ENCODE measurements at places on chromosomes 7 and 10.
A peak's percentile ranks its signal among the peaks of the same experiment; 100 is the strongest.

GRCh38 chr10:86646933-86647332 is 7.4 kb upstream of the OPN4 start:
- no peak for DNase-seq

- no peak for DNase-seq
Measured at GRCh38 chr10:18362892-18363291, 222.7 kb downstream of the CACNB2 start.

DNA sequence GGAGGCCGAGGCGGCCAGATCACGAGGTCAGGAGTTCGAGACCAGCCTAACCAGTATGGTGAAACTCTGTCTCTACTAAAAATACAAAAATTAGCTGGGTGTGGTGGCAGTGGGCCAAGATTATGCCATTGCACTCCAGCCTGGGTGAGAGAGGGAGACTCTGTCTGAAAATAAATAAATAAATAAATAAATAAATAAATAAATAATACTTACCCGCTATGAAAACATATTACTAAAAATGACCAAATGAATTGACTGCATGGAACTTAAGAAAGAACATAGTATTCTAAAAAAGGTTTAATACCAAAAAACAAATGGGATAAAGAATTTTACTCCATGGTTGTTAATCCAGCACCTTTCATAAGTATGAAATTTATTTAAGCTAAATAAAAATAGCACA is 305.0 kb downstream of the GATA3 start:
- no peak for DNase-seq

DNA sequence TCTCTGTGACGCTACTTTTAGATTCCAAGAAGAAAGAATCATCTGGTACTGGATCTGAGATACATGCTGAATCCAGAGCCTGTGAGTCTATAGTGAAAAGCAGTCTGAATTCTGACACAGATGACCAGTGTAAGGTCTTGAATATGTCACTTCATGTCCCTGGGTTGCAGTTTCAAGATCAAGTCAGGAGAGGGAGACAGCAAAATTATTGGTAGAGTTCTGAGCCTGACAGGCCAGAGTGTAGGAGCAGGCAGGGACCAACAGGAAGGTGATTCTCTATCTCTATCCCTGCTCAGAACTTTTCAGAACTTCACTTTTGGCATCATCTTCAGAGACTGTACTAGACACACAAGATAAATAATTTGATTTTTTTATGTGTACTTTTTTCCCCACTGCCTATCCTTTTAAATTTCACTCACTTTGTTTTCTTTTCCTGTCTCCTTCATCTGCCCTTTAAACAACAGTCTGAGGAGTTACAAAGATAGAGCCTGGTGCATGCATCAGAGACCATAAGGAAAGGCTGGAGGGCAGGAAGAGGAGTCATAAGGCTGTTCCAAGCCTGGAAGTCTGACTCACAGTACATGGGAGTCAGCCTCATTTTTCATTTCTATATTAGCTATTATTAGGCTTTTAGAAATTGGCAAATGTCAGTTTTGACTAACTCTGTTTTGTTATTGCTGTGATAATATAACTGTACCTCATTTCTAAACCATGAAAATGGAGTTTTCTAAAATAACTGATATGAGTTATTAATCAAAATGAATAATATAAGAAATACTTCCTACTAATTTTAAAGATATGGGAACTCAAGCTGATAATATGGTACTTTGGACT is 120.2 kb upstream of the TMEM229A start:
- no peak for DNase-seq

- DNase-seq, result no peak
Measured at GRCh38 chr10:33071857-33072256, 113.8 kb upstream of the ITGB1 start.

GRCh38 chr10:30813872-30814481 is 184.4 kb upstream of the LYZL2 start:
- DNase-seq, result no peak

DNA sequence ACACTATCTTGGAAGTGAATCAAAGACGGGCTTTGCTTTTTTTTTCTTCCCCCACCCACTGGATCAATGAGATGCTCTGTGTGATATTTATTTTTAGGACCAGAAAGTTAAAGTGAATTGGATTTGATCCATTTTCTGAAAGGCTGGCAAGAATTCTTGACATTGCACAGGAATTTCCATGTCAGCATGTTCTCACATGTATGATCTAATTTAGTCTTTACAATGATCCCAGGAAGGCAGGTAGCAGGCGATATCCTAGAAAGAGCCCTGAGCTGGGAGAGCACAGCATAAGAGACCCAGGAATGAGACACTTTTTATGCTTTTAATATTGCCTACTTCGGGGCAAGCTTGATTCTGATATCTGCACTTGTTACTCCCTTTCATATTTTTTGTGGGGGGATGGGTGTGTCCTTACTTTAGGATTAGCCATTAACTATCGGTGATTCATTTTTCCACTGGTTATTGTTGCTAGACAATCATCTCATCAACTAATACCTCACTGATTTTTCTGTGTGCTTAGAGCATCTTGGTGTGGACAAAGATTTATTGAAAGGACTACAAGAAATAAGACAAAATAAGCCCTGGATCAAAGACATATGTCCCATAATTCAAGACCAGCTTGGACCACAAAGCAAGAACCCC is 58.1 kb downstream of the NRP1 start:
- no peak for DNase-seq

GRCh38 chr7:618539-619367 is 99.1 kb upstream of the PDGFA start:
- DNase-seq, result no peak

GRCh38 chr7:107644309-107644974 is 16.2 kb upstream of the SLC26A4 start:
- no peak for DNase-seq

DNA sequence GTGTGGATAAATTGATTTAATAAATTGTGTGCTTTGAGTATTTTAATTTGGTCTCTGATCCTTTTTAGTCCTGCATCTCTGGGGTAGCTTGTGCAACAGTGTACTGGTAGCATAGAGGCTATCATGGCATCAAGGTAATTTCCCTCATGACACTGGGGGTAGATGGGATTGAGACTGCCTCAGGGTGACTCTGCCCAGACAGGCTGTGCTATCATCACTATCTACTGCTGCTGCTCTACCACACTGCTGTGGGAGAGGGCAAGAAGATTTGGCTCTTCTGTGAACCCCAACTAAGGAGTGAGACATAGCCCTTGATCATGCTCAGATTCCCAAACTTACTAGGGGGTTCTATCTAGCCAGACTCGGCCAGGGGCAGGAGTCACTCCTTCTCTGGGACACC is 43.6 kb upstream of the JAZF1 start:
- no peak for DNase-seq

- no peak for DNase-seq
Measured at GRCh38 chr10:53127686-53128085, 355.1 kb upstream of the MBL2 start.

- DNase-seq, result no peak
Measured at GRCh38 chr10:91944880-91945630, 21.5 kb downstream of the BTAF1 start.

DNA sequence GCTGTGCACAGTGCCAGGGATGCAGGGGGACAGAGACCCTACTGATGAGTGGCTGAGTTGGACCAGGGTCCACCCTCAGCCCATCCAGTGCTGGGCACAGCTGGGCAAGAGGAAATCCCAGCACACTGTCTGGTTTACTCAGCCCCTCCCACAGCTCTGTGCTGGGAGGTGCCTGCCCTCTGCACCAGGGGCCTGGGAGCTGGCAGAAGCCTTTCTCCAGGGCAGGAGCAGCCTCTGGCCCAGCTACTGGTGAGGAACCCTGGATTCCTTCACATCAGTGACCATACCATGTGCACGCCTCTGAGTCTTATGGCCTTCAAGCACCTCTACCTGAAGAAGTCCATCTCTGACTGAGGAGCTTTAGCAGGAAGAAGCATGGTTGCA is 25.9 kb upstream of the C10orf71 start:
- no peak for DNase-seq

DNA sequence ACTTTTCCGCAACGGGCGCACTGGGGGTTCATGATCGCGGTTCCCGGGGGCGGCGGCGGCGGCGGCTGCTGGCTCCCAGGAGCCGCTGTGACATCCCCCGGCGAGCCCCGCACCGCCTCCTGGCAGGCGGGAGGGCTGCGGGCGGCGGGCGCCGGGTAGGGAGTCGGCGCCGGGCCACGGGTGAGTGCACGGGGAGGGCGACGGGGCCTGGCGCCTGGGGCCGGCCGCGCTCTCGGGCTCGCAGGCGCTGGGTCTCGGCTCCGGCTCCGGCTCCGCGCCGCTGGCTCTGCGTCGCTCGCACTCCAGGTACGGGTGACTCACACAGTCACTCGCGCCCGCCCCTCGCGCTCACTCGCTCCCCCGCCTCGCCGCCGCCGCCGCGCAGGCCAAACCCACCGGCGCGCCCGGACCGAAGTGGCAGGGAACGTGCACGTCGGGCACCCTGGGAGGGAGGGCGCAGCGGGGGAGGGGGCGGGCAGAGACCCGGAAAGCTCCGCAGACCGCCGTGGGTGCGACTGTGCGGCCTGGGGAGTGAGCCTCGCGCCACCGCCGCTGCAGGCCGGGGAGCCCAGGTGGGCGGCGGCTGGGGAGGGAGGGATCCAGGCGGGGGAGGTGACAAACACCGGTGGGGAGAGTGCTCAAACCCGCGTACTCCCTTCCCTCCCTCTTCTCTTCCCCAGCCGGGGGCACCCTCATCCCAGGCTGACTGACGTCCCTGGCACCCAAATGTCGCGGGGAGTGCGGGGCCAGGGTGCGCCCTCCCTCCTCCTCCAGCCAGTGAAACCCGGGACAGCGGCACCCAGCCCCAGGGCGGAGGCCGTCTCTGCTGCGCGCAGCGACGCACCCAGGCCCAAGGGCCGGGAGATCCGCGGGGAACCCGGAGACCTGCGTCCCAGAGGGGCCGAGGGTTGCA is 276.9 kb upstream of the NEBL start:
- DNase-seq, result no peak

DNA sequence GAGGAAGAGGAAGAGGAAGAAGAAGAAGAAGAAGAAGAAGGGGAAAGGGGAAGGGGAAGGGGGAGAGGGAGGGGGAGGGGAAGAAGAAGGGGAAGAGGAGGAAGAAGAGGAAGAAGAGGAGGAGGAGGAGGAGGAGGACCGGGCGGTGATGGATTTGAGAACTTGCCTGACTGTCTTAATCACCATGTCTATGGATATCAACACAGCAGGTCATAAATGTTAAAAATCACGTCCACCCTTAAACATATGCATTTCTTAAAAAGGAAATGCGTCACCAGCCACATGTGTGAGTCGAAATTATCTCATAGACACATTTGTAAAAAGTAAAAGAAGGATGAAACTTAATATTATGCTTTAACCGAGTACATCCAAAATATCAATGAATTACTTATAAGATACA is 42.1 kb upstream of the INSIG1 start:
- DNase-seq, result no peak

DNA sequence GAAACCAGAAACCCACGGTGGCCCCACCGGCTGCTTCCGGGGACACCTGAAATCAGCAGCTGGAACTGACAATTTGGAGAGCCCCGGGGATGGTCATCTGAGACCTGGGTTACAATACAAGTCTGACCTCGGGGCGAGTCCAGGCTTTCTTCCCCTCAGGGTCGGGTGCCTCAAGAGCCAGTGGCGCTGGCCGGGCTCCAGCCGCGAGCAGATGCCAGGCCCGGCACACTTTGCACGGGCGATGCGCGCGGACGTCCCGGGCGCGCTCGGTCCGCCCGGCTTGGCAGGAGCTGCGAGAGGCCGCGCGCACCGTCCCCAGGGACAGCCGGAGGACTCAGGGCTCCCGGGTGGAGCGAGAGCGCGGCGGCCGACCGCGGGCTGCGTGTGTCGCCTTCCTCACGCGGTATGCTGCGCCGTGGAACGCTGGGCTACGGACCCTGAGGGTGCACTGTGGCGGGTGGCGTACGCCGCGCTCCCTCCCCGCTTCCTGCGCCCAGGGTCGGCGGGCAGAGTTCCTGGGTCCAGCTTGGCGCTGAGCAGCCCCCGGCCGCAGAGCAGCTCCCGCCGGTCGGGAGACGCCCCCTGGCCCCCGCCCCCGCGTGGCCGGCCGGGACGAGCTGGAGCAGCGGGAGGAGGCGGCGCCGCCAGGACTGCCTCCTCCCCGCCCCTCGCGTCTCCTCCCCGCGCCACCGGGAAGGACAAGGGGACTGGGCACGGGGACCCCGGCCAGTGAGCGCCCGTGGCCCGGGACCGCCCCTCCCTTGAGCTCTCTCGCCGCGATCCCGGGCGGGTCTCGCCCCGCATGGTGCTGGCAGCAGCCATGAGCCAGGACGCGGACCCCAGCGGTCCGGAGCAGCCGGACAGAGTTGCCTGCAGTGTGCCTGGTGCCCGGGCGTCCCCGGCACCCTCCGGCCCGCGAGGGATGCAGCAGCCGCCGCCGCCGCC is at the start of gene RBM20:
Gene RBM20 (plus strand): TSS at position 684 of the 945 bp plus-strand sequence. CDS start 119 bp downstream, at position 803.
- DNase-seq, result peak; percentile 31

- DNase-seq, result no peak
Measured at GRCh38 chr7:157890921-157891401, 554.2 kb downstream of the DNAJB6 start.

- no peak for DNase-seq
Measured at GRCh38 chr7:48710995-48711394, 213.4 kb upstream of the CDC14C start.

GRCh38 chr7:75771224-75771623 is 787 bp downstream of the CCL26 start:
- no peak for DNase-seq

GRCh38 chr7:151006590-151007300 is 15.9 kb downstream of the NOS3 start:
- no peak for DNase-seq

Data from activated B cell treated with CpG ODN at 0.5 μM for 24 hours (primary cell).